ENCODE measurements at places on chromosomes 3 and 15.

DNA sequence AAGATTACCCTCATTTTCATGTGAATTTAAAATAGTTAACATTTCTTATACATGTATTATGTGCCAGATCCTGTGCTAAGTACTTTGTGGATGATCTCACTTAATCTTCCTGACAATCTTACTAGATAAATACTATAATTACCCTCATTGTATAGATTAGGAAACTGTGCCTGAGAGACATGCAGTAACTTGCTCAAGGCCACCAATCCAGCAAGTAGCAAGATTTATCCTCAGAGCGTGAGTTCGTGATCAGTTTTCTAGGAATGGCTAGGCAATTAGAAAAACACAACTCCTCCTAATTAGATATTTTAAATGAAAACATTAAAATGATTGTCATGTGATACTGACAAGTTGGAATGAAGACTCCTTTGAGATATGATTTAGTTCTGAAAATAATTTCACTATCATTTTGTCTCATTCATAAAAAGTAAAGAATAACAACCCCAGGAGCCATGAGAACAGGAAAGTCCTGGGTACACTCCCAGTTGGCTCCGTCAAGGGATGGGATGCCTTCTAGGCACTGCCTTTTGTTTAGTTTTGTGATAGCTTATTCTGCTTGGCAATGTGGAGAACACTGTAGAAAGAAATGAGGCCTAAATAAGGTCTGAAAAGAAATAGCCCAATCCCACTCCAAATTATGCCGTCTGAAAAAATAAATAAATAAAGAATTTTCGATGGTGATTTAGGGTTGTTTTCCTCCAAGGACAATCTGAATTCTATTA lies 61.3 kb downstream of the FBN1 start:
- DNase-seq, result no peak

DNA sequence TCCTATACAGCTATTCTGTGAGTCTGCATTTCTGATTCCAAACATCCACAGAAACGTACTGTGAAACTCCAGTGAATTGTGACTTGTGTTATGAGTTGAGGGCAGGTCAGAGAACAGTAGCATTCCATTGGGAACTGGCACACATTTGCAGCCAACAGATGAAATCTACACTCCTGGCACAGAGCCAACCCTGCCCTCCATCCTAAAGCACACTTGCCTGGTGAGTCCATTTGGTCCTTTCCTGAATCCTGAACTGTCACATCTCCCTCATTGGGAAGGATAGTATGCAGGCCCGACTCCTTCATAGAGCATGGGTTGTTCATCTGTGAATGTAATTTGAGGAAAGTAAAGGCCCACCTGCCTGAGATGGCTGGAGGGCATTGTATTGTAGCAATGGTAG lies 314.3 kb upstream of the RASGRP1 start:
- DNase-seq, result no peak

GRCh38 chr15:42665827-42666226 lies 71.1 kb downstream of the CDAN1 start:
- DNase-seq, result no peak

DNA sequence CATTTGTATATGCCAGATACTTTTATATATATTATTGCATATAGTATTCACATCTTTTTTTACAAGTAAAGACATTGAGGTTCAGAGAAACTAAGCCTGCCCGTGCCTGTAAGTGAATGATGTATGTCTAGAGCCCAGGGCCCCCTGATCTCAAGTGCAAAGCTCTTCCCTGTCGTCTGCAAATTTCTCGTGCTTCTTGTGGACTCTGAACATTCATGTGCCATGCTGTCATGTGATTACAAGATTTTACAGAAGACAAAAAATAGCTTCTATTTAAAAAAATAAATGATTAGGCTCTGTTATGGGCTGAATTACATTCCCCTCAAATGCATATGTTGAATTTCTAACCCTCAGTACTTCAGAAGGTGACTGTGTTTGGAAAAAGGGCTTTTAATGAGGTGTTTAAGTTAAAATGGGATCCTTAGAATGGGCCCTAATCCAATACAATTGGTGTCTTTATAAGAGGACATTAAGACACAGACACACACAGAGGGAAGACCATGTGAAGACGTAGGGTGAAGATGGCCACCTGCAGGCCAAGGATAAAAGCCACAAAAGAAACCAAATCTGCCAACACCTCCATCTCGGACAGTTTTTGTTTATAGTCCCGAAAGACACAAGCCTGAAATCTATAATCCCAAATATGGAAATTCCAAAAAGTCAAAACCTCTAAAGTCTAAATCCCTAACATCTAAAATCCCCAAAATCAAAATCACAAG lies 3.9 kb upstream of the MASP1 start:
- no peak for DNase-seq

- no peak for DNase-seq
These were observed 7.9 kb downstream of the TNIK start for GRCh38 chr3:171452328-171452727.

DNA sequence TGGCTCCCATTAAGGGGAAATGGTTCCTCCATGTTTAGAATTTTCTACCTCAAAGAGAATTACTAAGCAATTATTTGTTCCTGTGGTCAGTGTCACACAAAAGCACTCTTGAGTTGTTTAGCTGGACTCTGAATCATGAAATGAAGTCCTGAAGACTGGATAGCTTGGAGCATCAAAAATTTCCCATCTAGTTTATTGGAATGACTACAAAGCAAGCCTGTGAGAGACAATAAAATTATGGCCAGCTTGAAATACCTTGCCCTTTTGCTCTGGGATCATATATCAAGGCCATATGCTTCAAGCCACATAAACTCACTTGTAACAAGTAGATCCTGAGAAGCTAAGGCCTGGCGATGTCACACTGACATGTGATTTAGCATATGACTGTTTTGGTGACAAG lies 292.3 kb downstream of the TIGIT start:
- no peak for DNase-seq

- no peak for DNase-seq
These were observed 213.8 kb downstream of the NR1D2 start for GRCh38 chr3:24158761-24159454.

- DNase-seq, result no peak
These were observed 642.3 kb upstream of the CFAP20DC start for GRCh38 chr3:59692117-59692516.

GRCh38 chr15:31392761-31393401 lies 66.2 kb downstream of the KLF13 start:
- DNase-seq, result no peak

GRCh38 chr15:98774756-98775497 lies 126.6 kb downstream of the IGF1R start:
- DNase-seq, result no peak

- DNase-seq, result no peak
These were observed 139.7 kb upstream of the BNIP2 start for GRCh38 chr15:59828861-59829260.

GRCh38 chr3:45647148-45647619 lies 42.0 kb upstream of the SACM1L start:
- DNase-seq, result no peak

DNA sequence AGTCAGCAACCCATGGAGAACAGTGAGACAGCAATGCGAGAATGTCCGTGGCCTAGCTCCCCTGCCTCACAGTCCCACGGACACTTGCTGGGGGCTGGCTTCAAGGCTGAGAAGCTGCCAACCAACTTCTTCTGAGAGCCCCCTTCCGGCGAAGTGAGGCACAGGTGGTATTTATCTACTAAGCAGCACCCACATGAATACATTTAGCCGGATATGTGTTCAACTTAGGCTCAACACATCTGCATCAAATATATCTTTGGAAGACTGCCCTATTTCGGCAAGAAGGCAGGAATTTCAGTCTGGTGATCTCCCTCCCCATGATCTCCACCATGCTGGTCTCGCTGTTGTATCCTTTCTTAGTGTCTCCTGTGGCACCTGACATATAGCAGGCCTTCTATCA lies 340.9 kb upstream of the NR2E3 start:
- DNase-seq, result no peak
